H9 (cell line): ENCODE measurements at places on chromosomes 13 and 19. TPM values are rescaled to one million over a fixed set of nuclear protein-coding genes. Genes with fewer than 3 reads are reported as not detected.

Gene CYP2F1
- total RNA-seq, result 0.63 TPM in 1 of 2 replicates, not detected in the other

Gene NRTN
- total RNA-seq, result 4.5 and 4.6 TPM in 2 replicates

Gene FBXO27
- total RNA-seq, result 14.5 and 16.7 TPM in 2 replicates

Gene OVOL3
- total RNA-seq, result not detected in 2 replicates

Gene ANGPTL8
- not detected in 2 replicates for total RNA-seq

Gene PTH2
- total RNA-seq, result 0.92 and 0.96 TPM in 2 replicates

Gene ELSPBP1
- total RNA-seq, result not detected in 2 replicates

Gene MAST1
- total RNA-seq, result 11.8 and 15.1 TPM in 2 replicates

Gene SLC10A2
- total RNA-seq, result not detected in 2 replicates

Gene ZNF442
- total RNA-seq, result 3.7 and 4.0 TPM in 2 replicates

GRCh38 chr13:32824061-32824460 is 192.2 kb upstream of the KL start:
- peaks cover 2% of the 10 kb centered on the region; the same call in 1 of the 3 replicates for H3K36me3 ChIP-seq
- no peak for DNase-seq
- peaks cover 4% of the 10 kb centered on the region; the same call in 1 of the 2 replicates for H3K4me1 ChIP-seq
- no peak overlapping the region for H3K4me3 ChIP-seq
- H3K27ac ChIP-seq, result no peak overlapping the region

- DNase-seq, result no peak
- 0 out of 2 replicates have a peak, but pooled peaks cover 9% of the 10 kb centered on the region for H3K36me3 ChIP-seq
- H3K27ac ChIP-seq, result no peak overlapping the region
These were observed 7.6 kb downstream of the MTIF3 start for GRCh38 chr13:27442797-27443196.

DNA sequence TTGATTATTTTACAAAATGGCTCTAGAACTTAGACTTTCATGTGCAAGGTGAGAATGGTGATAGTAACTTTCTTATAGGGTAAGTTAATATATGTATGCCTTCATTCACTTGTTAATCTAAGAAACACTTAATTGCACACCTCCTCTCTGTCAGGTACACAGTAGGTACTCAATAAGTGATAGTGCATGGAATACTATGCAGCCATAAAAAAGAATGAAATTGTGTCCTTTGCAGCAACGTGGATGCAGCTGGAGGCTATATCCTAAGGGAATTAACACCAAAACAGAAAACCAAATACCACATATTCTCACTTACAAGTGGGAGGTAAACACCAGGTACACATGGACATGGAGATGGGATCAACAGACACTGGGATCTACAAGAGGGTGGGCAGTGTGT is 17.6 kb upstream of the VSTM2B start:
- no peaks in the 10 kb centered on the region for H3K27me3 ChIP-seq
- no peak for DNase-seq
- no peak overlapping the region for H3K4me3 ChIP-seq
- no peaks in the 10 kb centered on the region for H3K36me3 ChIP-seq

DNA sequence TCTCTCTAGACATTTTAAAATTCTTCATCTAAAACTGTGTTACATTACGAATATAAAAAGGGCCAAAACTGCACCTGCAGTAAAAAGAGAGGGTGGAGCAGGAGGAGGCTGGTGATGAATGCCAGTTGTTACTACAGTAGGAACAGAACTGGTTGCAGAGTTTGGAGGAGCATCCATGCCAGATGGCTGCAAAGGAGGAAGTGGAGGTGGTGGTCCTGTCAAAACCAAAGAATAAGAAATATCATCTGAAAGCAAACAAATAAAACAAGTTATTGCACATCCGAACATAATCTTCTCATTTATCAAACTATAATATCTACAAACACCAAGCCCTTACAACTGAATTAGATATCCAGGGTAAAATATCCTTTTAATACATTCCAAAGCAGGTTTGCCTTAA is 40.1 kb downstream of the RBM26 start:
- H3K36me3 ChIP-seq, result peaks cover 79% of the 10 kb centered on the region
- H3K27ac ChIP-seq, result no peak overlapping the region
- no peak overlapping the region for H3K4me3 ChIP-seq
- DNase-seq, result no peak
- no peaks in the 10 kb centered on the region for H3K27me3 ChIP-seq

- H3K27me3 ChIP-seq, result no peaks in the 10 kb centered on the region
- H3K27ac ChIP-seq, result no peak overlapping the region
- H3K36me3 ChIP-seq, result peaks cover 4% of the 10 kb centered on the region
- DNase-seq, result no peak
- peak overlapping the region; percentile 88 for H3K4me3 ChIP-seq
These were observed 384 bp downstream of the TRAPPC2B start for GRCh38 chr19:57363688-57364181.

- no peaks in the 10 kb centered on the region for H3K27me3 ChIP-seq
- no peak for DNase-seq
- no peaks in the 10 kb centered on the region for H3K36me3 ChIP-seq
- H3K4me1 ChIP-seq, result no peaks in the 10 kb centered on the region
- no peak overlapping the region for H3K4me3 ChIP-seq
These were observed 273.7 kb downstream of the DIAPH3 start for GRCh38 chr13:59890054-59890453.

- no peaks in the 10 kb centered on the region for H3K4me1 ChIP-seq
- no peak overlapping the region for H3K27ac ChIP-seq
- H3K4me3 ChIP-seq, result no peak overlapping the region
- H3K27me3 ChIP-seq, result no peaks in the 10 kb centered on the region
- DNase-seq, result no peak
These were observed 5.6 kb downstream of the PTOV1 start for GRCh38 chr19:49856574-49857021.

GRCh38 chr19:33872445-33873320 is 76.0 kb downstream of the KCTD15 start:
- H3K27me3 ChIP-seq, result no peaks in the 10 kb centered on the region
- no peaks in the 10 kb centered on the region for H3K36me3 ChIP-seq
- no peak overlapping the region for H3K27ac ChIP-seq
- no peak overlapping the region for H3K4me3 ChIP-seq
- no peak for DNase-seq
- no peaks in the 10 kb centered on the region for H3K4me1 ChIP-seq

DNA sequence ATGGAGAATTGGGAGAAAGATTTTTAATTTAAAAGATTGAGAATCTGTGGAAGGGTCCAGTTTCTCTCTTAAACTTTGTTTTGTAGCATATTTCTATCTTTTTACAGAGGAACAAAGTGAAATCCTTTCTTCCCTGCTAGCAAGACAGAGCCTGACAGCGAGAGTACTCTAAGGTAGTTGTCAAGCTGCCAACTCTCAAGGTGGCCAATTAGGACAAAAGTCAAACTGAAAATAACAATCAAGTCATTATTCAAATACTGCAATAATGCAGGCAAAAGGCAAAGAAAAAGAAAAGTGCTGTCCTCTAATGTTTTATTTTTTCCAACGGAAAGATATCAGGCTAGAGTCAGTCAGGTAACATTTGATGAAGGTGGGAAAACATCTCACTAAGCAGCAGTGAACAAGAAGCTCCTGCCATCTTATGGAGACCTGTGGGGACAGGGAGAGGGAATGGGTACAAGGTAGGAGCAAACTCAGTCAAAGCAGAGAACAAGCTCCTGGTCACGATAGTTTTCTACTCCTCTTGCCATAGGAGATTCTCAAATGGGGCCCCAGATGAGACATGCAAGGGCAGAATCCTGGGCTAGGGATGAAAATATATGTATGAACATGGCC is 801.9 kb upstream of the SLITRK1 start:
- no peak for DNase-seq
- H3K27me3 ChIP-seq, result no peaks in the 10 kb centered on the region
- no peaks in the 10 kb centered on the region for H3K36me3 ChIP-seq
- H3K4me3 ChIP-seq, result no peak overlapping the region
- H3K27ac ChIP-seq, result no peak overlapping the region
- no peaks in the 10 kb centered on the region for H3K4me1 ChIP-seq

DNA sequence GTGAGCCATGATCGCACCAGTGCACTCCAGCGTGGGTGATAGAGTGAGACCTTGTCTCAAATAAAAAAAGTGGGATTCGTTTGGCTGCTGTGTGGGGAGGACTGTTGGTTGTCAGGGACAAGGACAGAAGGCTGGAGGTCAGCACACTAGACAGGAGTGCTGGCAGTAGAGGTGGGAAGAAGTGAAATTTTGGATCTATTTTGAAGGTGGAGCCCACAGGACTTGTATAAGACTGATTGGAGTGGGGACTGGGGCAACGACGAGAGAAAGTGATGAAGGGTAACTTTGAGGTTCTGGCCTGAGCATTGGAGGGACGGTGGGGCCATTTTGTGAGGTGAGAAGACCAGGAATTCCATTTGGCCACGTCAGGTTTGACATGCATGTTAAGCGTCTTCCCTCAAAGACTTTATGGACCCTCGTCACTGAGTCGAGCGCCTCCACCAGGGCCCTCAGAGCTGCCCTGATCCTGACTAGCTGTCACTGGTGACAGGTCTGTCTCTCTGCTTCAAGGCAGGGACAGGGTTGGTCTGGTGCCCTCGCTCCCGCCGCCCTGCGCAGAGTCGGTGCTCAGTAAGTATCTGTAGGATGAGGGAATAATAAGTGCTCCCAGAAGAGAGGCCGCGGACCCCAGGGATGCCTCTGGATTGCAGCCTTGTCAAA is 673 bp downstream of the CTU1 start:
- H3K4me3 ChIP-seq, result peak overlapping the region; percentile 97
- H3K27me3 ChIP-seq, result no peaks in the 10 kb centered on the region
- peak; percentile 45 for DNase-seq
- no peak overlapping the region for H3K27ac ChIP-seq
- peaks cover 3% of the 10 kb centered on the region; the same call in 1 of the 2 replicates for H3K4me1 ChIP-seq

DNA sequence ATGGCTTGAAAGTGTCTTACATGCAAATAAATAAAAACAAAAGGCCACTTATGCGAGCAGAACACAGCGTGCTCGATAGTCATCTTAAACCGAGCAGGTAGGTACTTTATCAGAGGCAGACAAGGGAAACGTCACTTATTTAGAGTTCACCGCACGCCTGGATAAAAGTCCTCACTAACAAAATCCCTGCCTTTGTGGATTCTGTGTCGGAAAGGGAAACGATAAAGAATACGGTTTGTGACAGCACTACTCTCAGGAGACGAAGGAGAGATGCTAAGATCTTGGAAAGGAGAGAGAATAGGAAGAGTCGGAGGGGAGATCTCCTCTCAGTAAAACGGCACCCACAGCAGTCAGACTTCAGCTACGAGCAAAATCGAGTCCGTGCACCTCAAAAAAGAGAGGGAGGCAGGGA is 581 bp downstream of the RCBTB1 start:
- no peak for DNase-seq
- peaks cover 17% of the 10 kb centered on the region for H3K36me3 ChIP-seq

DNA sequence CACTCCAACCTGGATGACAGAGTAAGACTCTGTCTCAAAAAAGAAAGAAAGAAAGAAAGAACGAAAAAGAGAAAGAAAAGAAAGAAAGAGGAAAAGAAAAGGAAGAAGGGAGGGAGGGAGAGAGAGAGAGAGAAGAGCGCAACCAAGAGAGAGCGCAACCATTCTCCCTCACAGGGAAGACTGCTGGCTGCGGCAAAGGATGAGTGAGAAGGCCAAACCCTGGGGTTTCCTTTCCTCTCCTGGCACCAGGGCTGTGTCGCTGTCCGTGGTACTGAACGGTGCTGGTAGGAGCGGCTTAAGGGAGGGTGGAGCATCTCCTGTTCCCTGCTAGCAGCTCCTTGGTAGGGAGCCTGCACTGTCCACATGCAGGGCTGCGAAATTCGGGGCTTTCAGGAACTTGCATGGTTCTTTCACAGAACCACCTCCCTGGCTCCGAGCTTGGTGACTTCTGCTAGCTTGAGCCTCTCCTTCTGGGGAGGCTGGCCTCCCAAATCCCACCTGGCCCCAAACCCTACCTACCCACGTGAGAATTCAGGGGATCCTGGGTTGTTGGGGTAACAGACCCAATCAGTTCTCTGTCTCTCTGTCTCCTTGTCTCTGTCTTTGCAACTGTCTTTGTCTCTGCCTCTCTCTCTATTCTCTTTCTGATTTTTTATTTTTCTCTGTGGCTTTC is 51.1 kb upstream of the ZNRF4 start:
- peaks cover 5% of the 10 kb centered on the region; the same call in 1 of the 2 replicates for H3K36me3 ChIP-seq
- H3K4me1 ChIP-seq, result no peaks in the 10 kb centered on the region
- DNase-seq, result peak; percentile 94
- H3K27ac ChIP-seq, result no peak overlapping the region

DNA sequence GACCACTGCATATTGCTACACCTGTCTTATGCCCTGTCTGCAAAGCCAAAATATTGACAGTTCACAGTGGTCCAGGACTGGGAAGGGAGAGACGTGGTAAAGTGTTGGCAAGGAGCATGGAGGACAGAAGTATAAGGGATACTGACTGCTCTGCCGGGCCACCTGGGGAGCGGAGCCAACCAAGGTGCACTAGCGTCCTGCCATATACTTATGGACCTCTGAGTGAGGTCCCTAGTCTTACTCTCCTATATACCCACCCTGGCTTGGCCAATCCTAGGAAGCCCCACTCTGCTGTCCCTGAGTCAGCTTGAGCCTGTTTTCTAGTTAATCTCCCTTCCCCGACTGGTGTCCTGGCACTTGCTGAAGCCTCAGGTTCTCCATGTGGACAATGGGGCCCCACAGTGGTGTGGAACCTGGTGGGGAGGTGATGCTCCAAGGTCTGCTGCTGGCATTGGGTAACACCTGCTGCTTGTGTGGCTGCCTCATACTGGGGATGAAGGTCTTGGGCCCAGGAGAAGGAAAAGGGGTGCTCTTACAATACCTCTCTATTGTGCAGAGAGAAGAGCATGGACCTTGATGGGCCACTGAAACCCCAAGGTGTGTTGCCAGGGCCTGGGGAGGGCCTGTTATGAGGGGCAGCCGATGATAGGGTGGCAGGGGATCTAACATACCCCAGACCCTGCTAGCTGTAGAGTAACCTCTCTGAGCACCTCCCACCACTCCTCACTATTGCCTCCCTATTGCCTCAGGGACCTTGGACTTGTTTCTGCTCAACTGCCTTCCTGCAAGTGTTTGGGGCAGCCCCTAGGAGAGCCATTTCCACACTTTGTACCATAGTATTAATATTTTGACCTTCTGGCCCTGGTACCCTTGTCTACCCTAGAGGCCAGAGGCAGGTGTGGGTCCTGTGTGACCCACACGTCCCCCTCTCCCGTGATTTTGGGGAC is 6.7 kb upstream of the TRIM28 start:
- H3K36me3 ChIP-seq, result no peaks in the 10 kb centered on the region
- H3K27me3 ChIP-seq, result no peaks in the 10 kb centered on the region; the same call in 1 of the 2 replicates

DNA sequence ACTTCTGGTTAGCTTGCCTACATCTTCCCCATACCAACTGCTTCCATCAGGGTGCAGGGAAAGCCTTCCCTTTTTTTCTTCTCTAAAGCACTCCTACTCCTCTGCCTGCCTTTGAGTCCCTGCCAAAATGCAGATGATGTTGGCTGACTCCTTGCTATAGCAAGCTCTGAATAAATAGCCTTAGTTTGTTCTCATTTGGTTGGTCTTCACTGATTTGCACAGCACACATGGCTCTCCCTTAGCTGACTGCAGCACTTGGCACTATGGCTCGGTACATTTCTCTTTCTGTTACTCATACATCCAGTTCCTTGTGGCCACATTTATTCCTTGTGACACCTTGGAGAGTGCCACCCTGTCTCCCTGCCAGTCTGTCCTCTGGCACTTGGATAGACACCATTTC is 249.8 kb downstream of the DCLK1 start:
- H3K4me3 ChIP-seq, result no peak overlapping the region
- H3K27ac ChIP-seq, result no peak overlapping the region
- no peaks in the 10 kb centered on the region for H3K27me3 ChIP-seq

- H3K4me1 ChIP-seq, result peaks cover 5% of the 10 kb centered on the region; the same call in 1 of the 2 replicates
- no peaks in the 10 kb centered on the region for H3K27me3 ChIP-seq
- peak overlapping the region; percentile 89 for H3K4me3 ChIP-seq
- no peaks in the 10 kb centered on the region for H3K36me3 ChIP-seq
- DNase-seq, result peak; percentile 55
These were observed 1.4 kb downstream of the RASA3 start for GRCh38 chr13:114130837-114131582.
